ENCODE measurements at places on chromosomes 13 and 19.

DNA sequence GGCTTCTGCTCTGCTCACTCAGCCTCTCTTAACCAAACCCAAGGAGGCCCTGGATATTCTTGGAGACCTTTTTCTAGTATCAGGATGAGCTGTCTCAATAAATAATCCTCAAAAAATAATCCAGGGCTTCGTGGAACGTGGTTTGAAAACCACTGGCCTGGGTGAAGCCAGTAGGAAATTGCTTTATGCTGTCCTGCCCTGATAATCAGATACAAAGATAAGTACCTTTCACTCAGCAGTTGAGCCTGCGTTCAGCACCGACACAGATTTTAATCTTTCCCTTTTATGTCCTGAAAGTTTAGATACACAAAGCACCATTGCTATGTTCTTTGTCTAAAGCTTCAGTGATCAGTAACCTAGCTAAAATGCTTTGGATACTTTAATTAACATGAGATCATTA lies 460.0 kb downstream of the RFC3 start:
- no peak for DNase-seq

DNA sequence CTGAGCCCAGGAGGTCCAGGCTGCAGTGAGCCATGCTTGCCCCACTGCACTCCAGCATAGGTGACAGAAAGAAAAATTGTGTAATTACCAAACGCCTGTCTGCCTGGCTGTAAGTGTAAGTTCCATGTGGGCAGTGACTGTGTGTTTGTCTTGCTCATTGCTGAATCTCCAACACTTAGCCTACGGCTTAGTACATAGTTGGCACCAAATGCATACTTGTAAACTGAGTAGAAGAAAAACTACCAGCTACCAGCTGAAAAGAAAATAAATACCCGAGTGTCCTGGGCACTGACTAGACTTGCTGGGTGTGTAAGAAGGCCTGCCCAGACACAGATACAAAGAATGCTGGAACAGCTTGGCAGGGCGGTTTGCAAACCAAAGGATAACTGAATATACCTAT lies 2.7 kb upstream of the CEBPG start:
- DNase-seq: no peak

- DNase-seq: no peak
These were observed 42.7 kb upstream of the AKAP11 start for GRCh38 chr13:42229287-42229686.

GRCh38 chr13:42148538-42148937 lies 100.1 kb downstream of the DGKH start:
- no peak for DNase-seq

- no peak for DNase-seq
These were observed 881 bp downstream of the GEMIN7 start for GRCh38 chr19:45079911-45080370.

DNA sequence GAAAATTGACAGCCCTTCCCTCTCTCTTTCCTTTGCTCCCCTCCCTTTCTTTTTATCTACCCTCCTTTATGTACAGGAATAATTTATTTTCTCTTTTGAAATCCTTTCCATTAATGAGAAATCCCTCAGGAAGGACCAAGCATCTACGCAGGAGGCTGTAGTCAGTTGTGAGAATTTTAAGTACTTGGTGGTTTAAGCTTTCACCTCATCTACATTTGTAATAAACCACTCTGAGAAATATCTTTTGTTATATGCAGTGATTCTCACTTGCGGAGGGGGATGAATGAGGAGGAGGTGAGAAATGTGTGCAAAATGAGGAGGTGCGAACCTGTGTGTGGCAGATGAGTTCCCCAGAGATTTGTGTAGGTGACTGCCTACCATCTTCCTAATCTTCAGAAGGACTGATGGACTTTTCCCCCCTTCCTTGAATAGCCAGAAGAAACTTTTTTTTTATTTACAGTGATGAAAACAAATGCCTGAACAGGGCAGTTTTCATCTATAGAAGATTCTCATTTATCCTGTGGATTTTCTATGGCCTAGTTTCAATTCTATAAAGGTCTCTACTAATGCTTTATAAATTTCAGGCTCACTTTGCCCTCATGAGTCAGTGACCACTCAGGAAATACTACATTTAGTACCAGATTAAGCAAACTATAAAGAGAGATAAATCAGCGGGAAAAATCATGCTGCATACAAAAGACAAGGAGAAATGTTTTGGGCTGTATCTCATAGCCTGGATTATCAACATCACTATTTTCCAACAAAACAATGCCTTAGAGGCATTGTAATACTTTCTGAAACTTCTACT lies 118.3 kb downstream of the LHFPL6 start:
- no peak for DNase-seq

DNA sequence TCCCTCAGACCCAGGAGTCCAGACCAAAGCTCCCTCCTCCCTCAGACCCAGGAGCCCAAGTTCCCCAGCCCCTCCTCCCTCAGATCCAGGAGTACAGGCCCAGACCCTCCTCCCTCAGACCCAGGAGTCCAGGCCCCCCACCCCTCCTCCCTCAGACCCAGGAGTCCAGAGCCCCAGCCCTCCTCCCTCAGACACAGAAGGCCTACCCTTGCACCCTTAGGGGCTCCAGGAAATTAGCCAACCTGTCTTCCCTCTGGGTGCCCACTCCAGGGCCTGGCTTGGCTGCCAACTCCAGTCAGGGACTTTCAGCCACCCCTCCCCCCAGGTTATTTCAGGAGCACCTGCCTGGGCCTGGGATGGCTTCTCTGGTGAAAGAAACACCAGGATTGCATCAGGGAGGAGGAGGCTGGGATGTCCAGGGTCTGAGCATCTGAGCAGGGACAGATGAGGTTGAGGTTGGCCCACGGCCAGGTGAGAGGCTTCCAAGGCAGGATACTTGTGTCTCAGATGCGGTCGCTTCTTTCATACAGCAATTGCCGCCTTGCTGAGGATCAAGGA lies at the start of gene FGF21:
FGF21 (plus strand) TSS at position 441 of the 558 bp plus-strand sequence. CDS start 713 bp downstream, outside the sequence.
- DNase-seq: no peak

DNA sequence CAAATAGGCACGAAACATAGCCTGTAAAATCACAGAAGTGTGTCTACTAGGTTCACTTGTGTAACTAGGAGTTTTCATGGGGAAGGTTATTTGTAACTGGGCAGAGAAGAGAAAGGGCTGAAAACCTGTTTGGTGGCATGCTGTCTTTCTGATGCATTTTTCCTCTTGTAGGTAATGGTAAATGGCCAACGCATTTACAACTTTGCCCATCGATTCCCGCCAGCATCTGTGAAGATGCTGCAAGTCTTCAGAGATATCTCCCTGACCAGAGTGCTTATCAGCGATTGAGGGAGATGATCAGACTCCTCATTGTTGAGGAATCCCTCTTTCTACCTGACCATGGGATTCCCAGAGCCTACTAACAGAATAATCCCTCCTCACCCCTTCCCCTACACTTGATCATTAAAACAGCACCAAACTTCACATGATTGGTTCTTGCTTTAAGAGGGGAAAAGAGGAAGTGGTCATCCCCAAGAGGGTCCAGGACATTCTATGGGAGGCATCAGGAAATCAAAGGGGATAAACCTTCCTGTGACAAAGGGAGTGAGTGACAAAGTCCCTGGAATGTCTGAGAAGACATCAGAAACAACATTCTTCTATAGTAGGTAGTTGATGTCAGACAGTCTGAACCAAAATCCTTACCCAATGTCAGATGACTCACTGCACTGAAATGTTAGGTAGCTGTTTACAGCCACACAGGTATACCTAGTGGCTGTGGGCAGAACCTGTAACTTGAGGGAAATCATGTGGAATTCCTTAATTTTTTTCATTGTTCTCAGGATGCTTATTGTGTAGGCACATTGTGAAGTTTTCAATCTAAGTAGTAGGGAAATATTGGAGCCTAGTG lies 5.0 kb downstream of the LGALS14 start:
- no peak for DNase-seq

DNA sequence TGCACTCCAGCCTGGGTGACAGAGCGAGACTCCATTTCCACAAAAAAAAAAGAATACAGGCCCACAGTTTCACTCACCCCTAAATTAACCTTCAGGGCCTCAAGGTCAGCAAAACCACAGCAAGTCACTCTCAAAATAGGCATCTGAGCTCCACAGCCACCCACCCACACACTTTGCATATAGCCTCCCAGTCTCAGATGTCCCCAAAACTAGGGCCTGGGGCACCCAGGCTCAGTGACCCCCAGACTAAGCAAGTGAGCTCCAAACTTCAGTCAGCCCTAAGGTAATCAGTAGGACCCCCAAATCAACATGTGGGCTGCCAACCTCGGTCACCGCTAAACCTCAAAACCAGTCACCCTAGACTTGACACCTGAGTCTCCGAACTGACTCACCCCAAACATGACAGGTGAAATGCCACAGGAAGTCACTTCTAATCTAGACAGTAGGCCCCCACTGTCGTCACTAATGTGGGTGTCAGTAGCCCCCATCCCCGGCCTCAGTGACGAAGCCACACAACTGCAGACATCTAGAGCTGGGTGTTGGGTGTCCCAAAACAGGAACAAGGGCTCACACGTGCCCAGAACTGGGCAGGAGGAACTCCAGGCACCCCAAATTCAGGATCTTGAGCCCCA lies 13.9 kb downstream of the RABAC1 start:
- peak; percentile 82 for DNase-seq

DNA sequence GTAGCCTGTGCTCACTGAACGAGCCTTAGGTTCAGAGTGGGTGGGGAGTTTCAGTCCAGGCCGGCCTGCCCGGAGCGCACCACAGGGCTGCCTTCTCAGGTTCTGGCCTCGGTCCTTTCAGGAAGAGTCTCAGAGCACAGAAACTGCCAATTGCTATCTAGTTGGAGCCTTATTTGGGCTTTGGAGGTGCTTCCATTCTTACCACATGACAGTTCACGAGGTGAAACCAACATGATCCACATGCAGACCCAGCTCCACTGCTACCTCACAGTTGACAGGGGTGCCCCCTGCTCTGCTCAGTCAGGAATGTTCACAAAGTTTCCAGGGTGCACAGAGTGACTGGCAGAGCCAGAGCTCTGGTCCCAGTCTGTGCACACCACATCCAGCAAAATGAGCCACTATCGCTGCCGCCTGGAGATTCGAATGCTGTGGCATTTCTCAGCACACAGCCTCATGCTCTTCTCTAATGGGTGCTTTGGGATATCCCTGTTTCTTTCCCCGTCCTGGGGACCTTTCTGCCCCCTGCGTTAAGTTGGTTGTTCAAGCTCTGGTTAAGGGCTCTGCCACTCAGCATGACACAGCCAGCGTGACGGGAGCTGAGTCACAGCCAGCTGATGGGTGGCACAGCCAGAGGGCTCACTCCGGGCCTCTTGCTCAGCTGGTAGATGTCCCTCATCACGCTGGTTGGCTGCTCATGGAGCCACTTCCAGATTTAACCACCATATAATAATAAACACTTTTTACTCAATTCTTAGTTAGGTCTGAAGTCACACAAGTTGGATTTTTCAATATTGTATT lies 7.5 kb upstream of the SACS start:
- DNase-seq: no peak

DNA sequence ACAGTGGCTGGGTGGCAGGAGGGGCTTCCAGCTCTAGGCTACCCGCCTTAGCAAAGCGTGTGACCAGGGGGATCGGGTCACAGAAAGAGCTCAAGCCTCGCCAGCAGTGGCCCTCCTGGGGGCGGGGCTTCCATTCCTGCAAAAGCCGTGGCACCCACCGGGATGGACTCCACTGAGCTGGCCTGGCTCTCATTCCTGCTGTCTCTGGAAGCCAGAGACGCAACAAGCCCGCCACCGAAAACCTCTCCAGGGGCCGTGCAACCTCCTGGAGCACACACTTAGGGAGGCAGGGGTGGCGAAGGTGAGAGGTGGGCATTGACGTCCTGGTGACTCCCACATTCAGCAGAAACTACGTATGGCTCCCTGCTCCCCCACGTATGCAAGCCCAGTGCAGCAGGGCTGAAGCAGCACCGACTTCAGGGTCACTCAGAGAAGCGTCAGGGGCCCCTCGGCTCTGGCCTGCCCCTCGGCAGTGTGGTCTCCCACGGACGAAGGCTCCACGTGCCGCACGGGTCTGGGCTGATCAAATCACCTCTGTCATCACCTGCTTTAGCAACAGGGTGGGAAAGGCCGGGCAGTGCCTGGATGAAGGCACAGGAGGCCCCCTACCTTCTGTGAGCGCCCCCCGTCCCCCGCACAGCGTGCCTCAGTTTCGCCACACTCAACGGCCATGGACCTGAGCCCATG lies 3.1 kb downstream of the C19orf25 start:
- no peak for DNase-seq

DNA sequence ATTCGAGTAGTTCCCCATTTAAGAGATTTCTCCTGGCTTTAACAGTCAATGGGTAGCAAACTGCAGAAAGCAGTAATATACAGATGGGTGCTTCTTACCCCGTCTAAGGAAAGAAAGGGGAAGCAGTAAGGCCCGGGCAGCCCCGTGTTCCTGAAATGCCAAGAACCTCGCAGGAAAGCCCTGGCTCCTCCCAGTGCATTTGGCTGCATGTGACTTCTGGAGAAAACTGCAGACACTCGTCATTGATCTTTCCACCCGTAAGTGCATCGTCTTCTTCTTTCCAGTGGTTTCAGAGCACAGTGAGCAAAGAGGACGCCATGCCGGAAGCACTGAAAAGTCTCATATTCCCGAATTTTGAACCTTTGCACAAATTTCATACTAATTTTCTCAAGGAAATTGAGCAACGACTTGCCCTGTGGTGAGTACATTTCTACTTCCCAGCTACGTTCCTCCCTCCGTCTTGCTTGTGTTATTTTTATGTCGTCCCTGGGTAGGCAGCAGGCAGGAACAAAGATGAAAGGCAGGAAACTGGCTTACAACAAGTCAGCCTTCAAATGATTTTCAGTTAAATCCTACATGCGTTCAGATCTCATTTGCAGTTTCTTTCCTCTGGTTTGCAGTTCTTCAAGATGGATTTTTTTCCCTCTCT lies 165.2 kb downstream of the STK24 start:
- no peak for DNase-seq

GRCh38 chr13:51921790-51922740 lies 60.3 kb downstream of the CCDC70 start:
- DNase-seq: no peak

GRCh38 chr13:96816261-96816660 lies 178.0 kb downstream of the OXGR1 start:
- DNase-seq: no peak

DNA sequence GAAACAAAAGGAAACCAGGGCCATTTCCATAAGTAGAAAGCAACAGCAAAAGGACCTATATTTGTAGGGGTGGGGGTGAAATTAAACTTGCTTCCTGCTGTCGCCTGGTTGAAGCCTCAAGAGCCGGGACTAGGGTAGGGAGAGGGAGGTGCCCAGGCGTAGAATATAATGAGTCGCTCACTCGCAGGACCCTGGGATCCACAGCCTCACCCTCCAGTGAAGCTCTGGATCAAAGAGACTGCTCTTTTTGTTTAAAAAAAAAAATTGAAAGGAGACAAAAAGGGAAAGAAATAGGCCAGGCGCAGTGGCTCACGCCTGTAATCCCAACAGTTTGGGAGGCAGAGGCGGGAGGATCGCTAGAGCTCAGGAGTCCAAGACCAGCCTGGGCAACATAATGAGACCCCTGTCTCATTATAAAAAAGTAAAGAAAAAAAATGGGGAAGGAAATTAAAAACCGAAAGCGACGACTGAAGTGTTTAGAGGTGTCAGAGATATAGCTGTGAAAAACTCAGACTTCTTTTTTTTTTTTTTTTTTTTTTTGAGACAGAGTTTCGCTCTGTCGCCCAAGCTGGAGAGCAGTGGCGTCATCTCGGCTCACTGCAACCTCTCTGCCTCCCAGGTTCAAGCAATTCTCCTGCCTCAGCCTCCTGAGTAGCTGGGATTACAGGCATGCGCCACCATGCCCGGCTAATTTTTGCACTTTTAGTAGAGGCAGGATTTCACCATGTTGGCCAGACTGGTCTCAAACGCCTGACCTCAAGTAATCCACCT lies 10.9 kb upstream of the ADGRE5 start:
- DNase-seq: no peak

GRCh38 chr19:50717891-50718254 lies 1.7 kb downstream of the SHANK1 start:
- no peak for DNase-seq

Data from stimulated activated CD8-positive, alpha-beta memory T cell treated with anti-CD3 and anti-CD28 coated beads, Interleukin-12 subunit alpha, Interleukin-12 subunit beta, amount 100 ng/mL, for 1 hour (primary cell).